ENCODE measurements at places on chromosomes 2 and 18.

GRCh38 chr2:12043131-12043530, 296.7 kb downstream of the LPIN1 start:
- no peak for DNase-seq

GRCh38 chr2:32758232-32758631, 130.4 kb downstream of the TTC27 start:
- no peak for DNase-seq

GRCh38 chr2:3823748-3824147, 120.4 kb downstream of the DCDC2C start:
- no peak for DNase-seq

DNA sequence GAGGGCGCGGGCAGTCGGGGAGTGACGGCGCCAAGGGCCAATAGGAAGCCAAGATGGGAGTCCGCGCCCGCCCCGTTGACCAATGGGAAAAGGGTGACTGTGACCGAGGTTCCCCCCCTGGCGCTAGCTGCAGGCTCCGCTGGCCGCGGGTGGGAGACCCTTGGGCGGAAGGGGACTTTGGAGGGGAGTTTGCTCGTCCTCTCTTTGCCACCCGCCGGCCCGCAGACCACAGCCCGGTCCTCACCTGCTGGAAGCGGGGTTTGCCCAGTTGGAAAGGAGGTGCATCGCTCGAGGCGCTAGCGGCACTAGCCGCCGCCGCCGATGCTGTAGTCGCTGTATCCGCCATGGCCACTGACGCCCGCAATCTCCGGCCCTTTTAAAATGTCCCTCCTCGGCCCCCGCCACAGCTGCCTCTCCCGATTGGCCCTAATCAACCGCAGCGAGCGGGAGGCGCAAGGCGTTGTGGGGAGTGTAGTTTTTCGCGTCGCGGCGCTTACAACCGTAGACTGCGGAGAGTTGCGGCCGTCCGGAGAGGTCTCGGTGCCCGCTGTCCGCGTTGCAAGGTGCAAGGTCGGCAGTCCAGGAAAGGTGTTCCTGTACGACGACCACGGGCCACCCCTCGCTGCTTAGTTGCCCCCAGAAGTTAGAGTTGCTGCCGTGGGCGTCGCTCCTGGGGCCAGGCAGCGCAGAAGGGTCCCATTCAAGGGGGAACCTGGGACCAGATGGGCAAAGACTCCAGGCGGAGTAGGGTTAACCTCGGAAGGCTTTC, at the start of gene SFXN5:
Gene SFXN5, minus strand, starts transcription at position 353 of the 769 bp plus-strand sequence. Its CDS starts 7 bp downstream, at position 346.
- DNase-seq: peak; percentile 85

- DNase-seq: peak; percentile 74
These were observed 41.7 kb downstream of the RAMP1 start for GRCh38 chr2:237900891-237901831.

GRCh38 chr2:32522770-32523169, 105.1 kb upstream of the TTC27 start:
- no peak for DNase-seq
